ENCODE measurements at places on chromosomes 3 and 15.

GRCh38 chr3:197539651-197540051, 16.1 kb downstream of the BDH1 start:
- DNase-seq = peak; percentile 74

GRCh38 chr3:44436181-44436580, 41.3 kb downstream of the ZNF445 start:
- DNase-seq = no peak

GRCh38 chr3:88031642-88032077, 27.1 kb downstream of the CGGBP1 start:
- no peak for DNase-seq

GRCh38 chr3:149343951-149344350, 10.5 kb upstream of the TM4SF18 start:
- DNase-seq = no peak

GRCh38 chr3:134937256-134938028, 142.4 kb downstream of the EPHB1 start:
- DNase-seq = no peak

GRCh38 chr15:83312071-83312470, 27.6 kb upstream of the BNC1 start:
- no peak for DNase-seq

DNA sequence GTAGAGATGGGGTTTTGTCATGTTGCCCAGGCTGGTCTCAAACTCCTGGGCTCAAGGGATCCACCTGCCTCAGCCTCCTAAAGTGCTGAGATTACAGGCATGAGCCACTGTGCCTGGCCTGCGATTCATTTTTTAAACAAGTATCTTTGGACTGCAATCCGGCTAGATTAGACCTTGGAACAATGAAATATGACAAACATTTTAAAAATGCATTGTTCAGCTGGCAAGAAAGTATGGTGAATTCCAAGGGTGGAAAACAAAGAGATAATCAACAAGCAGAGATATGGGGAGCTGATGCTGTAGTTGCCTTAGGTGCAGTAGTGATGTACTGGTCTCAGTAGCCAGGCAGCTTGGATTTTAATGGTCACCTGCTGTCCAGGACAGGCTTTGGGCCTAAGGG, 95.8 kb upstream of the GOLGA8J start:
- no peak for DNase-seq

- DNase-seq = no peak
Measured at GRCh38 chr3:149448331-149448831, 26.1 kb upstream of the TM4SF4 start.

- DNase-seq = no peak
Measured at GRCh38 chr15:68797599-68798345, 22.9 kb downstream of the ANP32A start.

- DNase-seq = no peak
Measured at GRCh38 chr15:96327155-96327741, 3.3 kb upstream of the NR2F2 start.

GRCh38 chr3:14788644-14789043, 30.1 kb upstream of the FGD5 start:
- DNase-seq = no peak

DNA sequence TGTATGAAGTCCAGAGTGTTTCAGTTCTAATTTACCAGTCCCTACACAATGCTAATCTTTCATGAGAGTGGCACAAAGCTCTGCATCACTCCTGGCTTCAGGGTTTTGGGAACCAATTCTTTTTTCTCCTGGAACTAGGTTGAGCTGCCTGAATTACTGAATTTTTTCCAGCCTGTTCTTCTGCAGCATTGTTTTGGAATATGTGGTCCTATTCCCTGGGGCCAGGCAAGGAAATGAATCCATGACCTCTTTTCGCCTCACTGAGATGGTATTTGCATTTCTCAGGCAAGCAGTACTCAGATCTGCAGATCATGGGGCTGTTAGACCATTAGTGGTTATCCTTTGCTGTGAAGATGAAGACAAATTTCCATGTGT, 25.6 kb upstream of the GPR171 start:
- no peak for DNase-seq

GRCh38 chr15:43941071-43941470, 114.3 kb downstream of the WDR76 start:
- DNase-seq = no peak

GRCh38 chr3:179196098-179196497, 47.9 kb downstream of the PIK3CA start:
- no peak for DNase-seq

DNA sequence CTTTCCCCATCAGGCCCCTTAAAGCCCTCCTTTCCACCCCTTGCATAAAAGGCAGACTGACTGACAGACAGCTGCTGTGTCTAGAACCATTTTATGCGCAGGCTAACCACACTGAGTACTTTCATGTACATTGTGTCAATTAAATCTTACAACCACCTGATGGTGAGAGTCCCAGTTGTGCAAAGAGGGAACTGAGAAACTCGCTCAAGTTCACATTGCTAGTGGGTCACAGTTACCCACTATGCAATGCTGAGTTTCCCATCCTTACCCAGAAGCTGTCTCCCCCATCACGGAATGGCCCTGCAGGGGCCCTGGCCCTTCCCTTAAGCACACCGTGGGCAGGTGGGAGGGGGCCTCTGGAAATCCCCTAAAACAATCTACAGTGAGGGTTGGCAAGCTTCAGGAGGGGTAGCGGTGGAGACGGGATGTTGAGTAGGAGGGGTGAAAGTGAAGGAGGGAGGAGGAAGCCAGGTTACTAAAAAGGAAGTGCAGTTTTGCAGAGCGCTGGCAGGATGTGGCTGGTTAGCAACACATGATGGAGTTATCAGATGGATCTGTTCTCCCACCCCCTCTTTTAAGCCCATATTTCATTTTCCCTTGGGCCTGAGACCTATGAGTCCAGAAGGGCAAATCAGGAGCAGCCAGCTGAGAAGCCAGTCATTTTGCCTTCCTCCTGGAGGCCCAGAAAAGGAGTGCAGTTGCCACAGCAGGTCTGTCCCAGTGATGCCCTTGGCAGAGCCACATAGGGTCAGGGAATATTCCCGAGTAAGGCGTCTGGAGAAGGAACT, 30.0 kb downstream of the STARD5 start:
- peak; percentile 65 for DNase-seq

DNA sequence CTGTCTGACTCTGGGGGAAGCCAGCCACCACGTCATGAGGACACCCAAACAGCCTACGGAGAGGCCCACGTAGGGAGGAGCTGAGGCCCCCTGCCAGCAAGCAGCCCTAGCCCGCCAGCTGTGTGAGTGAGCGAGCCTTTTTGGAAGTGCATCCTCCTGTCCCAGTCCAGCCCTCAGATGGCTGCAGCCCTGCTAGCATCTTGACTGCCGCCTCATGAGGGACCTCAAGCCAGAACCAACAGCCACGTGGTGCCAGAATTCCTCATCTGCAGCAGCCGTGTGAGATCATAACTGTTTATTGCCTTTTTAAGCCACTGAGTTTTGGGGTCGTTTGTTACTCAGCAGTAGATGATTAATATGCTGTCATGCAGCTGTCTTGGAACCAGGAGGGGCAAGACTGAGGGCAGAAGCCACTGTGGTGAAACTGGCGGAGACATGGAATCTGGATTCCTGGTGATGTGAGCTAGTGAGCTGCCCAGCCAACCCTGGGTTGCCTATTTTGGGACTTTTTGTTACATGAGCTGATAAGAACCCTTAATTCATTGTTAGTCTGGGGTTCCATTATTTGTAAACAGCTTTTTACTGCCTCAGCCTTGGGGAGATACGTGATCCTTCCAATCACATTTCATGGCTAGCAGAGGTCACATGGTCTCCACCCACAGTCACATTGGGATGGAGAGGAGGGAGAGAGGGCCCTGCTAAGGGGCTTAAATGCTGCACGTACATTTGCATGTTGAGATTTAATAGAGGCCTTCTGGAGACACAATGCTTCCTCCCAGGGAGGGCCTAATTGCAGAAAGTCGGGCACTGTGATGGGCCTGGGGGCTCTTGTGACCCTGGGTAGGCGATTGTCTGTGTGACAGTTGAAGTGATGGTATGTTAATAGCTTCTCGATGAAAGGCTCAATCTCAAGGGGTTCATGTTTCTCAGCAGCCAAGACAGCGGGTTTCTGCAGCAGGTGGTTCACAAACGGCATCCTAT, 73.8 kb downstream of the RPLP1 start:
- DNase-seq = no peak

- no peak for DNase-seq
Measured at GRCh38 chr3:45794177-45794560, 2.2 kb downstream of the SLC6A20 start.

DNA sequence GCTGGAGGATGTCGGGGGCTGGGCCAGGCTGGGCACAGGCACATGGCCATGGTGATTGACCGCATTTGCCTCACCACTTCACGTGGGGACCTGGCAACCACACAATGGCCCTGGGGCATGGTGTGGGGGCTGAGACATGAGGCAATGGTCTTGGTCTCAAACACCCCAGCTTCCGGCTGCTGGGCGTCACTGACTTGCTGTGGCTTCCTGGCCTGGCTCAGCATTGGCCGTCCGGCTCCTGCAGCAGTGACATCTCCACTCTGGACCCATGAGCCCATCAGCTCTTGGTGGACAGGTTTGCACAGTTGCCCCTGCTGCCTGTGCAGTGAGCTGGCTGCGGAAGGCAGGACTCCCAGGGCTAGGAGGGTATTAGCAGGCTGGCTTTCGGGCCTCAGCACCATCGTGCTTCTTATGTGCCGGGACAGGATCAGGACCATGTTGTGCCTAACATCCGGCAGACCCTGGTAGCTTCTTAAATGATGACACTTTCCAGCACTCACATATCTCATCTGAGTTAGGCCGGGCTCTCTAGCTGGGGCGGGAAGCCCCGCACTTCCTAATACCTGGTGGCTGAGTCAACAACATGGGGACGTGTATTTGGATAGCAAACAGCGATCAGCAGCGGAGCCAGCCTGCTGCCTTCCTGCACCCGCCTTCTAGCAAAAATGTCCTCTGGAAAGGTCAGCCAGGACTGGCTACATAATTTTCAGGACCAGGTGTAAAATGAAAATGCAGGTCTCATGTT, 34.1 kb downstream of the ZNF710 start:
- DNase-seq = peak; percentile 55
